AG10803 (cell line): ENCODE measurements at places on chromosomes 12 and 14.

DNA sequence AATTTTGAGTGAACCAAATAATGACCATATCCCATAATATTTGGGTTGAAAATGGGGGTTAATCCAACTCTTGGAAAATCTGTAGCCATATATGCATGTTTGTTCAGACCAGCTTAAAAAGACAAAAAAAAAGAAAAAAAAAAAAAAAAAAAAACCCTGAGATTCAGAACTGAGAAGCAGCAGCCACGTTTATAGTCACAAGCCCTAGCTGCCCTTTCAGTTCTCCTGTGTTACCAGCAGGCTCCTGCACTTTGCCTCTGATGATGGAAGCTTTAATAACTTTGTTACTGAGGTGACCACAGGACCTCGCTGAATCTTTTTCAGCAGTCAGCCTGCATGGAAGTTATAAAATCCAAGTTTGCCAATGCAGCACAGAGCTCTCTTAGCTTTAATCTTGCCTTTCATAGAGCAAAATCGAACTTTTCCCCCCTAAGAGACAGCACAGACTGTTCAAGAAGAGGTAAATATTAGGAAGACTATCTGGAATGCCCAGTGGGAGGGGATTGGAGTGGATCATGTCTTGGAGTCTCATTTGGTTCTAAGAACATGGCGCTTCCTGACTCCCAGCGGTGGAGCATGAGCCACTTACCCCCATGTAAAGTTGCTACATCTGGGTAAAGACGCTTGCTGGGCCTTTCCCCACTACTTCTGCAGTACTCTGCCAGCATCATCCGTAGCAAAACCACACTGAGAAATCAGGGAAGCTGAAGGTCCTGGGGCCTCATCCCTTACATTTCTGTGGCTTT lies 20.6 kb downstream of the GNG2 start:
- DNase-seq: peak; percentile 92

- DNase-seq: no peak
These were observed 4.2 kb downstream of the CKAP4 start for GRCh38 chr12:106243620-106244019.

DNA sequence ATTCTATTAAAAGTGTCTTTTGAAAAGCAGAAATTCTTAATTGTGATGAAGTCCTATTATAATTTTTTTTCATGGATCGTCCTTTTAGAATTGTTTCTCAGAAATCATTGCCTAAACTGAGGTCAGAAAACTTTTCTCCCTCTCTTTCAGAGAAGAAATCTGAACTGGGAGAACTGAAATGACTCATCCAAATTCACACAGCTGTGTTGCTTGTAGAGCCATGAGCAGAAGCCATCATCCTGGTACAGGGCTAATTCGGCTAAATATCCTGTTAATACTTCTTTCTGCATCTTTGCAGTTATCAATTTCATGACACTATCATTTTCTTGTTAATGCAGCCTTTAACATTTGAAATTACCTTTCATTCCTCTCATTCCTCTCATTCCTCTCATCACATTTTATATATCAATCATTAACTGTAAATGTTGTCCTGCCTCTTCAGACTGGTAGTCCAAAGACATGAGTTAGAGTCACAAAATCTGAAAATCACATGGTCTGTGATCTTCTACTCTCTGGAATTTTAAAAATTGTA lies 15.5 kb downstream of the SLC15A5 start:
- no peak for DNase-seq

DNA sequence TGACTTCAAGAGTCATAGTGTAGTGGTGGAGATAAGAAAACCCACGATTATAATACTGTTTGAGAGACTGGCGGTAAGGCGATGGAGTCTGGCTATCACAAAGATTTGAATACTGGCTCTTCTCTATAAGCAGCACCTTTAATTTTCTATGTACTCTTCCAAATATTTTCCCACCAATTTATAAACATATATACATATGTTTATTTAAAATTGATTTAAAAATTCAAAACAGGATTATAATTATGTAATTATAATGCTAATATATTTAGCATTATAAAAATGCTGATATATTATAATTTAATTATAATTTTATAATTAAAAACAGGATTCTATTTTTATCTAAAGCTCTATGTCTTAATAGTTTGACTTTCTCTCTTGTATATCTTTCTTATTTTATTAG lies 15.4 kb upstream of the DCD start:
- no peak for DNase-seq

DNA sequence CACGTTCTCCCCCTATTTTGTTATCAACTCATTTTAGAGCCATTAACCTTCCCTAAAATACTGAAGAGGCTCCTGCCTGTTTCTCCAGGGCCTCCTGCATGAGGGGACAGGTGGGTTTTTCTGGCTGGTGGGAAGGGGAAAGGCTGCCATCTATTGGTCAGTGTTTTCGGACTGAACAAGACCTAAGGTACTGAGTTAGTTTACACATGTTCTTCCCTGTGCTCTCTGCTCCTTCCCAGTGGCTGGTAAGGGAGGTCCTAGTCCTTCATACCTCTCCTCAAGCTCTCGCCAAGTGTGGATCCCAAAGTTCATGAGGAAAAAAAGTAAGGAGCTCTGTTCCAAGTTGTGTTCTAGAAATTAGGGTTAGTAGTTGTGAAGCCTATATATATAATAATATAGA lies 357.5 kb downstream of the FSCB start:
- DNase-seq: no peak

DNA sequence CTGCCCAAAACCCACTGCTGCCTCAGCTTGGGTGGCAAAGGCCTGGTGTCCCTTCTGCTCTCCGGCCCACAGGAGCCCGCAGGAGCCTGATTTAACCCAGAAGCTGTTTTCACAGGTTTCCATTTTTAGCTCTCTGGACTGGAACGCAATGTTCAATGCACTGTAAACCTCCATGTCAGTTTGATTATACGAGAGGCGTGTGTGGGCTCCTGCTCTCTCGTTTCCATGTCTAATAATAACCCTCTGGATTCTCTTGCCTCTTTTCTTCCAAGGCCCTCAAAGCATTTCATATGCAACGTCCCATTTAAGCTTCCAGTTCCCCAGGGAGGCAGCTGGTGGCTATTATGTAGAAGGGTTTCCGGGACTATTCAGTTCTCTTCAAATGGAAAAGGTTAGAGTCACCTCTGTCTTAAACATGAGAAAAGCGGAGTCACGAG lies 161.1 kb downstream of the SUDS3 start:
- no peak for DNase-seq

DNA sequence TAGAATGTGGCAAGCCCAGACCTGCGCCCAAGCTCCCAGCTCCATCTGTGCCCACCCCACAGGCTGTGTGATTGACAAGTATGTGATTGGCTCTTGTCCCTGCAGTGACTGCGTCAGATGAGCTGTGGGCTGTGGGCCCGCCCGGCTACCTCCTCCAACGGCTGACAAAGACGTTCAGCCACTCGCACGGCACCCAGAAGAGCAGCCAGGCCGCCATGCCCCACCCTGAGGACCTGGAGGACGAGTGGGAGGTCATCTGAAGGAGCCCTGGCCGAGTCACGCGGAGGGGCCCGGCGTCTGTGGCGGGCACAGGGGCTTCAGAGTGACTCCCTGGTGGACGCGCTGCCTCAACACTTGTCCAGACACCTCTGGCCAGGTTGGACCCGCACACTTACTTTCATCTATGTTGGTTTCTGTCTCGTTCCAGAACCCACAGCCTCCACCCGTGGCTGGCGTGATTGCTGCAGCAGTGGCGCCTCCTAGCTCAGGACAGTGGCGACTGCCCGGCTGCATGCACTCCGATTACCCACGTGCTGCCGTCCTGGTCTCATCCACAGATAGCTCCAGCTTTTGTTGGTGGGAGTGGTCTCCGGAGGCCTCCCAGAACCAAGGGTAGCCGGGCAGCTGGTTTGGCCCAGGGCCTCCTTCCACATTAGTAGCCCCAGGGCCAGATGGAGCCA lies 11.4 kb downstream of the ANKRD9 start:
- DNase-seq: no peak

DNA sequence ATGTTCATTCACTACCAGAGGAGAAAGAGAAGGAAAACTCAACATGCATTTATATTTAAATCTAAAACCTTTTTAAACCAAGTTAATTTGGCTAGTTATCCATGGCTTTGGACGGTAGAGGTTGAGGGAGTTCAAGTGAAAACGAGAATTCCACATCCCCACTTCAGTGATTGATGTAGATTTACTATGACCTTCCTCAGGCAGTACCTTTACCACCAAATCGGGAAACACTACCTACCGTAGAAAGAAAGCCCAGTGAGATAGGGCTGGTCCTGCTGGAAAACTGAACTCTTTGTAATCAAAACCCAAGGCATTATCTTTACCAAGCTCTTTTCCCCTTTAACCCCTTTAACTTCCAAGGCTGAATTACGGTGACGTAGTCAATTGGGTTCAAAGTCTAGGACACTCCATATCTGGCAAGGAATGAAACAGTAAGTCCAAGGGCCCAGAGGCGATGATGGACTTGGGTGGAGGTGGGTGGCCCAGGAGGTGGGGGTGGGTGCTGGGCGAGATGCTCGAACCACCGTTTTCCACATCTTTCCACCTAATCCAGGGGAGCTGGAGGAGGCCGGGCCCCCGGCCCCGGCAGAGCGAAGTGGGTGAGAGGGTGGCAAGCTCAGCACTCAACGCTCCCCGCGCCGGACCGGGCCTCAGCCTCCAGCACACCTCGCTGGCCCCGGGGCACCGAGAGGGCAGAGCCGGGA lies 618 bp downstream of the SEC23A start:
- no peak for DNase-seq

GRCh38 chr12:113096675-113097461 lies 38.7 kb downstream of the RASAL1 start:
- no peak for DNase-seq

- no peak for DNase-seq
These were observed at the start of gene TMEM253 for GRCh38 chr14:21100931-21101330. TMEM253 (plus strand) TSS chr14:21101066; CDS start chr14:21101344, 278 bp downstream.

- DNase-seq: no peak
These were observed 36.6 kb upstream of the CIT start for GRCh38 chr12:119913536-119914330.

- DNase-seq: peak; percentile 37
These were observed 58.0 kb downstream of the ATF7 start for GRCh38 chr12:53567961-53568808.

- no peak for DNase-seq
These were observed 406.3 kb upstream of the DCN start for GRCh38 chr12:91588874-91589454.

GRCh38 chr12:58359084-58359483 lies 417.7 kb downstream of the ATP23 start:
- DNase-seq: peak; percentile 69

- DNase-seq: no peak
These were observed 236.9 kb upstream of the DDHD1 start for GRCh38 chr14:53390008-53390407.

DNA sequence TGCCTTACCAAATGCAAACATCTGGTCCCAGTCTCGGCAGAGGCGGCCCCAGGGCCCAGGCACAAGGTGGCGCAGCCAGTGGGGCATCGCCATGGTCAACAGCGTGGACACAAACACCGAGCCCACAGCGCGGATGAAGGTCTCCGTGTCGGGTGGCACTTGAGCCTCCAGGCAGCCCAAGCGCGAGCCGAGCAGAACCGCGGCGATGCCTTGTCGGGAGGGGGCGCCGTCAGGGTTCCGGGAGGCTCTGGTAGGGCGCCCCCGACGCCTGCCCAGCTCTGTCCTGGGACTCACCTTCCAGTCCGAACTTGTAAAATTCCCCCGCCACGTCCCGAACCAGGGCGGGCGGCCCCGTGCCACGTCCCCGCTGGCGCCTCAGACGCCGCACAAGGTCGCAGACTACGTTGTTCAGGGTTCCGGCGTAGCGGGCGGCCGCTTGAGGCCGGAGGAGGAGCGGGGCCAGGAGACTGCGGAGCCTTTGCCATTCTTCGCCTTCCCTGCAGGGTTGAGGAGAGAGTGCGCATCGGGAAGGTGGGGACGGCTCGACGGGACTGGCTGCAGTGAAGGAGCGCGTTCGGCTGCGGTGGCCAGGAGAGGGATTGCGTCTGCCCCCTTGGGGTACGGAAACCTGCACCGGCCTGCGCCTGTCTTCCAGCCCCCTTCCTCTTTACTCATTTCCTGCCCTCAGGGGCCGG lies 1.7 kb downstream of the CYP27B1 start:
- DNase-seq: no peak

- DNase-seq: peak; percentile 53
These were observed 140.3 kb downstream of the TMEM30B start for GRCh38 chr14:61140872-61141271.

DNA sequence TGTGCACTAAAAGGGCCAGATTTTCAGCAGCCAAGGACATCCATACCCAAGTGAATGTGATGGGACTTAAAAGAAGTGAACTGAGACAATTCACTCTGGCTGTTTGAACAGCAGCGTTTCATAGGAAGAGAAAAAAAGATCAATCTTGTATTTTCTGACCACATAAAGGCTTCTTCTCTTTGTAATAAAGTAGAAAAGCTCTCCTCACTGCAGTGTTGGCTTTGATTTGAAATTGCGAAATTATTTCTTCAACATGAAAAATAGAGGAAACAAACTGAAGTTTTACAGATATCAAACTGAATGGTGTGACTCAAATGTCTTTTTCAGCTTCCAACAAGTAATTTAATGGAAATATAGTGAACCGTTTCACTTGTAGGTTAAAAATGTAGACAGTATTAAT lies 11.3 kb upstream of the KCNMB4 start:
- no peak for DNase-seq

DNA sequence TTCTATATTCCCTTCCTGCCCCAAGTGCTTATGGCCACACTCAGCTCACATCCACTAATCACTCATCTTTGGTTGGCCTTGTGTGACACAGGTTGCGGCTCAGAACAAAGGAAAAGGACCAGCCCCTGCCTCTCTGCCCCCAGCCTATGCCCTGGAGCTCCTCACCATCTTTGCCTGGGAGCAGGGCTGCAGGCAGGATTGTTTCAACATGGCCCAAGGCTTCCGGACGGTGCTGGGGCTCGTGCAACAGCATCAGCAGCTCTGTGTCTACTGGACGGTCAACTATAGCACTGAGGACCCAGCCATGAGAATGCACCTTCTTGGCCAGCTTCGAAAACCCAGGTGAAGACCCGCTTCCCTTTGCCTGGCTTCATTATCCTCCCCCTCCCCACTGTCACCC lies 15.8 kb upstream of the OAS2 start:
- DNase-seq: no peak

DNA sequence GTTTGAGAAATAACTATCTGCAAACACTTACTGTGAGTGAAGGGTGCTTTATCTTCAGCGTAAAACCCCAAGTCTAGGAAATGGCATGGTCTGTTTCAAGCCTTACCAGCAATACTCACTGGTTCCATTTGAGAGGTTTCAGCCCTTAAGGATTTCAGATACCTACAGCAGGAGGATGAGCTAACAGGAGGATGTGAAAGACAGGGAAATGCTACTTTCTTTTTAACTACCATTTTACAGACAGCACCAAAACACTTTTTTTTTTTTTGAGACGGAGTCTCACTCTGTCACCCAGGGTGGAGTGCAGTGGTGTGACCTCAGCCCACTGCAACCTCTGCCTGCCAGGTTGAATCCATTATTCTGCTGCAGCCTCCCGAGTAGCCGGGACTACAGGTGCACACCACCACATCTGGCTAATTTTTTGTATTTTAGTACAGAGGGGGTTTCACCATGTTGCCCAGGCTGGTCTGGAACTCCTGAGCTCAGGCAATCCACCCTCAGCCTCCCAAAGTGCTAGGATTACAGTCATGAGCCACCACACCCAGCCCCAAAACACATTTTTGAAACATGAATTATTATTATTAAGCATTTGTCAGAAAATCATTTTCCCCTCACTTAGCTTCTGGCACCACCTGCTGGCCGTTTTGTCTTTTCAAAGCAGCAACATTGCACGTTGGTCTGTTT lies 4.6 kb downstream of the MTRFR start:
- DNase-seq: peak; percentile 66
